ENCODE measurements at places on chromosomes 6 and 20.

DNA sequence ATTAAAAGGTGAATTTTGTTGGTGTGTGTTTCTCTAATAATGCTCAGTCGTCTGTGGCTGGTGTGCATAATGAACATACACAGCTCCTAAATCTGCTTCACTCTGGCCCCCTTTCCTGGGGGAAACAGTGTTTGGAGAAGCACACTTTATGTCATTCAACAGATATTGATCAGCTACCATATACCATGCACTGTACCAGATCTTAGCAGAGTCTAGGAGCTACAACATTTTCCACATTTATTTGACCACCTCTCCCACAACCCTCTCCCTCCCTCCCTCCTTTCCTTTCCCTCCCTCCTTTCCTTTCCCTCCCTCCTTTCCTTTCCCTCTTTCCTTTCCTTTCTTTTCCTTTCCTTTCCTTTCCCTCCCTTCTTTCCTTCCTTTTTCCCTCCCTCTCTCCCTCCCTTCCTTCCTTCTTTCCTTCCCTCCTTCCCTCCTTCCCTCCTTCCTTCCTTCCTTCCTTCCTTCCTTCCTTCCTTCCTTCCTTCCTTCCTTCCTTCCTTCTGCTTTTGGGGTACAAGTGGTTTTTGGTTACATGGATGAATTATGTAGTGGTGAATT lies 85.7 kb downstream of the PLCB4 start:
- DNase-seq: no peak

DNA sequence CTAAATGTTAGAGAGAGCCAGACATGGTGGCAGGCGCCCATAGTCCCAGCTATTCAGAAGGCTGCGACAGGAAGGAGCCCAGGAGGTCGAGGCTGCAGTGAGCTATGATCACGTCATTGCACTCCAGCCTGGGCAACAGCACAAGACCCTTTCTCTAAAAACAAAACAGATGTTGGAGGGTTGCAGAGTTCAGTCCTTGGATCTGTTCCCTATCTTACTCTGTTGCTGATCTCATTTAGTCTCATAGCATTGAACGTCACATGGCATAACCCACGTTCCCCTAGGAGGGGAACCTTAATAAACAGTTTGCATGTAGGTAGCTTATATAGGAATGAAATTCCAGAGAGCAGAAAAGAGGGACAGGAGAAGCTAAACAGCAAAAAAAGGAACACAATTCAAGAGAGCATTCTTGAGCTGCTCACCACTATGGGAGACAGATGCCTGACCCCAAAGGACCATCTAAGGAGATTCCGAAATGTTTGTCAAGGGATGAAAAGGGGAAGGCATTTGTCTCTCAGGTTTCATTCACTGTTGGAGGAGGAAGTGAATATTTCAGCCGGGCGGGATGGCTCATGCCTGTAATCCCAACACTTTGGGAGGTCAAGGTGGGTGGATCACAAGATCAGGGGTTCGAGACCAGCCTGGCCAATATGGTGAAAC lies 54.6 kb upstream of the PIM1 start:
- DNase-seq: peak; percentile 51

GRCh38 chr6:68237205-68237604 lies 397.9 kb upstream of the ADGRB3 start:
- DNase-seq: no peak

DNA sequence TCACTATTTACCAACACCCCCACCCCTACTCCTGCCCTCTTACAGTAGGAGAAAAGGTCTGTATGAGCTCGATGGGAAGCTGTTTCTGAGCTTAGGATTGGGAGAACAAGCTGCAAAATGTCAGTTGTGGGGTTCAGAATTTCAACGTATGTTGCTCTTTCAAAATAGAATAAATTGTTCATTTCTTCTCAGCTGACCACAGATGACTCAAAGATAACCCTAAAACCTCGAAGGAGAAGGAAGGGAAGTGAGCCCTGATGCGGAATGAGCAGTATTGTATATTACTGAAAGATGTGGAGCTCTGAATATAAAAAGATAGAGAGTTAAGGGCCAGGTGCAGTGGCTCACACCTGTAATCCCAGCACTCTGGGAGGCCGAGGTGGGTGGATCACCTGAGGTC lies 35.9 kb upstream of the MYLIP start:
- peak; percentile 29 for DNase-seq

- peak; percentile 19 for DNase-seq
Observed at GRCh38 chr6:90347411-90347851, 50.8 kb upstream of the BACH2 start.

- no peak for DNase-seq
Observed at GRCh38 chr6:106743612-106744011, 114.2 kb downstream of the QRSL1 start.

Data from inflammatory macrophage treated with lipopolysaccharide for 1 hour (primary cell).